Cardiac muscle cell (in vitro differentiated cells and primary cell): ENCODE measurements at places on chromosomes 1 and 21. TPM values are rescaled to one million over a fixed set of nuclear protein-coding genes. Genes with fewer than 3 reads are reported as not detected.

GRCh38 chr1:93692983-93693591, 11.4 kb upstream of the BCAR3 start:
- no peak for DNase-seq
- no peak overlapping the region for H3K4me3 ChIP-seq
- H3K4me1 ChIP-seq: no peaks in the 10 kb centered on the region
- no peaks in the 10 kb centered on the region for H3K36me3 ChIP-seq
- H3K27ac ChIP-seq: no peak overlapping the region

The MAB21L3 gene
- total RNA-seq: 1.3 and 3.1 TPM in 2 replicates

The COX20 gene
- total RNA-seq: 51.2 and 55.8 TPM in 2 replicates

DNA sequence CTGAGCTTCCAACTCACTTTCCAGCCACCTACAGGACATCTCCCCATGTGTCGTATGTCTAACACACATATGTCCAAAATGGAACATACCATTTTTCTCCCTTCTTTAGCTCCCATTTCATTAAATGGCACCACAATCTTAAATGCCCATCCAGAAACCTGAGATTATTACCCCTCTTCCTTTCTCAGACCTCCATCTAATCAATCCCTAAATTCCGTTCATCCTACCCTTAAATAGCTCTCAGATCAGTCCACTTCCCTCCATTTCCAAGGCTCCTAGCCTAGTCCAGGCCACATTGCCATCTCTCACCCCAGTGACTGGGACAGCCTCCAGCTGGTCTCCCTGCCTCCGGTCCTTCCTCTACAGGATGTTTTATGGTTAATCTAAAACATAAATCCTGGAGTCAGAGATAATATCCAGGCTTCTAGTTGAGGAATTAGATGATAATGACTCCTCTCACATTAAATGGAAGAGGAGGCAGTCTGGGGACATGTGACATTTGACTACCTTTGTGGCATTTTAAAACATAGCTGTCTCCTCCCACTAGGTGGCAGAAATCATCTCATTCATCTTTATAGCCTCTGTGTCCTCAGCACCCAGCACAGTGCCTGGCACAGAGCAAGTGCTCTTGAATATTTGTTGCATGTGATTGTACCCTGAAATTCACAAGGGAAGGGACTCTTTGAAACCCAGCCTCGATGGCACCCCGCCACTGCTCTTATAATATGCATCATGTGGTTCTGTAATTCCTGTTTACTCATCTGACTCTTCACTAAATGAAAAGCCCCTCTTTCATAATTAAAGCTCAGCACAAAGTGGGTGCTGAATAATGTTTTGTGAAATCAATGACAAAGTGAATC, 102.3 kb downstream of the TMEM53 start:
- H3K27ac ChIP-seq: no peak overlapping the region
- no peaks in the 10 kb centered on the region for H3K4me1 ChIP-seq
- H3K27me3 ChIP-seq: no peaks in the 10 kb centered on the region
- H3K36me3 ChIP-seq: no peaks in the 10 kb centered on the region
- H3K4me3 ChIP-seq: no peak overlapping the region

The PLXNA2 gene
- total RNA-seq: 35.1 and 55.3 TPM in 2 replicates

- DNase-seq: peak; percentile 45
- peaks cover 10% of the 10 kb centered on the region for H3K4me1 ChIP-seq
- no peaks in the 10 kb centered on the region for H3K36me3 ChIP-seq
- H3K4me3 ChIP-seq: no peak within 1 kb of the TSS
- no peaks in the 10 kb centered on the region for H3K27me3 ChIP-seq
Measured at GRCh38 chr1:1914971-1915692, at the start of gene CALML6. Gene CALML6 (plus strand): TSS chr1:1915260. CDS start chr1:1915281, 21 bp downstream.

DNA sequence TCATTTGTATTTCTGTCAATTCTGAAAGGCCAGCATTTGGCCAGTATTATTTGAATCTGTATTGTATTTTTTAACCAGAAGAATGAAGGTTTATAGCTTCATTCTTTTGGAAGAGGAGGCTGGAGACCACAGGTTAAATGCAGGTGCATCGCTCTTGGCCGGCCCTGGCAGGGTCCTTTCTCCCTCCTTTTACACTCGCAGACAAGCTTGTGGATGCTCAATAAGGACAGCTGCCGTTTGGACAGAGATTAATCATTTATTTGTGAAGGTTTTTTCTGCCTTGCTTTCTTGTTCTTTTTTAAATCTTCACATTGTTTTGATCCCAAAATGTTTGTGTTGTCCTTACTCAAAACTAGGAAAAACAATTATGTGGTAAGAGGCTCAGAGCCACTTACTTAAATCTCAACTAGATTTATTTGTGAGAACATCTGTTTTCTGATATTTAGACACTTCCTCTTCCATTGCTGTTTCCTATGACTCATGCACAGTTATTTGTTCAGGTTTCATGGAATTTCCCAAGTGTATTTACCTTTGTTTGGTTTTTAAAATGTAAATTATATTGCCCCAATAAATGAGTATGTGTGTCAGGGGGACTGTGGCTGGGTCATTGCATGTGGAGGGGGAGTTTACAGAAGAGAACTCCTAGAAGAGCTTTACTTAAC, 46.7 kb upstream of the LAMC2 start:
- H3K4me3 ChIP-seq: no peak overlapping the region
- H3K27ac ChIP-seq: no peak overlapping the region
- DNase-seq: peak; percentile 55
- peaks cover 61% of the 10 kb centered on the region for H3K36me3 ChIP-seq
- H3K4me1 ChIP-seq: peaks cover 6% of the 10 kb centered on the region

DNA sequence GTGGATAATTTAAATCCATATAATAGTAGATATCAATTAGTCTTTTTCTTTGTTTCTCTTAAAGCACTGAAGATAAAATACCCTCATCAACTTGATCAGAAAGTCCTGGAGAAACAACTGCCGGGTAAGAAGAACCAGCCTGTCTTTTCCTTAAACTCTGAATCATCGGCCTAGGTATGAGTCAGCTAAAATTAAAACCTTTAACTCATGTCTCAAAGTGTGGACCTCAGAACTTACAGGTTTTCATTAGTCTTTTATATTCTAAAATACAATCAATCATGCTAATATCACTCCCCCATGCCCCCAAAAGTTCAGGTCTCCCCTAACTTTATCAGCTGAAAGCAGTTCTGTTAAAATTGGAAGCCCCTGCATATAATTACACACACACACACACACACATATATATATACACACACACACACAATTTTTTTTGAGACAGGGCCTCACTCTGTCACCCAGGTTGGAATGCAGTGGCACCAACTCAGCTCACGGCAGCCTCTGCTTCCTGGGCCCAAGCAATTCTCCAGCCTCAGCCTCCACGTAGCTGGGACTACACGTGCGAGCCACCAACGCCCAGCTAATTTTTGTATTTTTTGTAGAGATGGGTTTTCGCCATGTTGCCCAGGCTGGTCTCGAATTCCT, 61.3 kb downstream of the B3GALNT2 start:
- DNase-seq: peak; percentile 70
- H3K4me1 ChIP-seq: no peaks in the 10 kb centered on the region
- no peak overlapping the region for H3K4me3 ChIP-seq
- peaks cover 46% of the 10 kb centered on the region for H3K36me3 ChIP-seq
- no peaks in the 10 kb centered on the region for H3K27me3 ChIP-seq

DNA sequence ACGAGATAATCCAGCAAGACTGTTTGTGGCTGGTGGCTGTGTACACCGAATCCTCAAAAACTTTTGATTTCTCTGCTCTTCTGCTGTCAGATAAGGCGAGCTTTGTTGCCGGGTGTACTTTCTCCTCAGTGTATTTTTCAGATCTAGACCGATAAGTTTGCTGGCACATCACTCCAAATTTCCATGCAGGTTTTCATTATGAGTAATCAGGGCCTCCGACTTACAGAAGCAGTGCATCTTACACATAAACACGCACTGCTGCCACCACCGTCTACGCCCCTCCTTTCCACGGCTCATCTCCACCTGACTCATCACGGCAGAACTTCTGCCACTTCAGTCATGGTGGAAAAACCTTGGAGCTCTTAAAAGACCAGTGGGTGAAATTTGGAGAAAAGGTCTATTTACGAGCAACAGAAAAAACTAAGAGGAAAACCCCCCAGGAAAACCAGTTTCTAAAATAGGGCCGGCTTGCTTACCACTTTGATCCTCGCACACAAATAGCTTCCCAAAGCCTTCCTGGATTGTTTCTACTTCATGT, 7.7 kb downstream of the ZBTB21 start:
- no peak overlapping the region for H3K27ac ChIP-seq
- no peak for DNase-seq
- no peaks in the 10 kb centered on the region for H3K4me1 ChIP-seq

DNA sequence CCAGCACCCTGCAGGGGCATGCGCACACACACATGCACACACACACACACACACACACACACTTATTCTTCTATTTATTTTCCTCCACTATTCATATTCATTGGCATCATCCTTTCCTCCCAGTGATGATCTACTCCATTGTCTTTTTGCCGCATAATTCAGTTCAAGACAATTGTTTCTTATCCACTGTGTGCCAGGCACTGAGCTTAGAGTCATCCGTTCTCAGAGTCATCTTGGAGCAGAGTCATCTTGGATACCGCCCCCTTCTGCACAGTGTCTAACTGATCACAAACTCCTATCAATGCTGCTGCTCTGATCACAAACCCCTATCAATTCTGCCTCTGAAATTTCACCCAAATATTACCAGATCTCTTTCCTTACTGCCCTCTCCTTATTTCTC, 102.8 kb upstream of the PROX1 start:
- no peak overlapping the region for H3K4me3 ChIP-seq
- no peaks in the 10 kb centered on the region for H3K27me3 ChIP-seq
- no peak overlapping the region for H3K27ac ChIP-seq
- no peaks in the 10 kb centered on the region for H3K36me3 ChIP-seq
- H3K4me1 ChIP-seq: peaks cover 3% of the 10 kb centered on the region
- no peak for DNase-seq

- H3K27me3 ChIP-seq: no peaks in the 10 kb centered on the region
- H3K4me3 ChIP-seq: no peak overlapping the region
- no peak overlapping the region for H3K27ac ChIP-seq
- DNase-seq: no peak
- H3K4me1 ChIP-seq: peaks cover 25% of the 10 kb centered on the region
- no peaks in the 10 kb centered on the region for H3K36me3 ChIP-seq
Measured at GRCh38 chr1:173300061-173301044, 93.2 kb upstream of the TNFSF4 start.

- no peak for DNase-seq
- no peaks in the 10 kb centered on the region for H3K27me3 ChIP-seq
- peaks cover 3% of the 10 kb centered on the region for H3K36me3 ChIP-seq
- no peak overlapping the region for H3K4me3 ChIP-seq
Measured at GRCh38 chr1:201949491-201949890, 3.1 kb upstream of the LMOD1 start.

GRCh38 chr1:65581119-65581518, 160.7 kb downstream of the LEPR start:
- no peaks in the 10 kb centered on the region for H3K4me1 ChIP-seq
- no peak overlapping the region for H3K27ac ChIP-seq

GRCh38 chr1:24261977-24262376, 57.2 kb upstream of the GRHL3 start:
- H3K4me1 ChIP-seq: no peaks in the 10 kb centered on the region
- H3K27me3 ChIP-seq: no peaks in the 10 kb centered on the region
- H3K36me3 ChIP-seq: no peaks in the 10 kb centered on the region
- DNase-seq: no peak
- no peak overlapping the region for H3K4me3 ChIP-seq

GRCh38 chr1:203754455-203754864, 10.5 kb upstream of the LAX1 start:
- H3K4me3 ChIP-seq: no peak overlapping the region
- no peak overlapping the region for H3K27ac ChIP-seq
- no peak for DNase-seq
- H3K36me3 ChIP-seq: no peaks in the 10 kb centered on the region
- no peaks in the 10 kb centered on the region for H3K27me3 ChIP-seq

The FCGR1A gene
- total RNA-seq: 0.30 TPM in 1 of 2 replicates, not detected in the other

DNA sequence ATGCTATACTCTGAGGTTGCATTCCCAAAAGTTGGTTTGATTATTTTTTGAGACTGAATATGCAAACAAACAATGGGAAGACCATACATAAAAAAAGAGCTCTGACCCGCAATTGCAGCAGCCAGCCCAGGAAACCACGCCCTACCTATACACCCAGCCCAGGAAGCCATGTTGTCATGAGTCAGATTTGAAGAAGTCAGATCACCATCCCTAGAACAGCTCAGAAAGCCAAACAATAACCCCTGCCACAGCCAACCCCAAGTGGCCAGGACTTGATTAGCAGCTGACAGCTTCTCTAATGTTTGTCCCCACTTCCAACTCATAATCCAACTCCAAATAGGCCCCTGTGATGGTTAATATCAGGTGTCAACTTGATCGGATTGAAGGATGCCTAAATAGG, 621.9 kb downstream of the NPHP4 start:
- DNase-seq: no peak
- H3K27ac ChIP-seq: no peak overlapping the region
- H3K36me3 ChIP-seq: no peaks in the 10 kb centered on the region
- H3K4me3 ChIP-seq: no peak overlapping the region

The TPTE gene
- not detected in 2 replicates for total RNA-seq

DNA sequence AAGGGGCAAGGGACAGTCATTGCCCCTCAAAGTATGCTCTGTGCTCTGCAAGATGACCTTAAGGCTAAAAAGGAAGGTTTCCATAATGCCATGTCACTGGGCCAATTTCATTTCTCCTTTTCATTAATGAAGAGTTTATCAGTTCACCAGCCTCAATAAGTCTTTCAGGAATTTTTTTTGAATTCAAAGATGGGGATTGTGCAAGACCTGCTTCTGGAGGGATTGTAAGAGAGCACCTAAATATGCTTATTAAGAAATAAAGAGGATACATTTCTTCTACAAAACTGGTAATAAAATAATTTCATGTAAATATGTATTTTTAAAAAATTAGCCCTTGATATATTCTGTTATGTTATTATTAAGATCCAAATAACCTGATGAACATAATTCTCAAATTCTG, 86.8 kb upstream of the RGS4 start:
- no peak overlapping the region for H3K4me3 ChIP-seq
- H3K27me3 ChIP-seq: no peaks in the 10 kb centered on the region

GRCh38 chr1:53734650-53735211, 4.2 kb downstream of the GLIS1 start:
- no peak overlapping the region for H3K27ac ChIP-seq
- peaks cover 5% of the 10 kb centered on the region for H3K4me1 ChIP-seq
- H3K4me3 ChIP-seq: no peak overlapping the region
- DNase-seq: peak; percentile 46
- H3K27me3 ChIP-seq: peaks cover 33% of the 10 kb centered on the region

The ADORA3 gene
- not detected in 2 replicates for total RNA-seq

GRCh38 chr1:39490596-39491145, 765 bp upstream of the BMP8A start:
- no peaks in the 10 kb centered on the region for H3K4me1 ChIP-seq
- H3K27ac ChIP-seq: no peak overlapping the region
- peaks cover 57% of the 10 kb centered on the region for H3K27me3 ChIP-seq
- H3K36me3 ChIP-seq: peaks cover 19% of the 10 kb centered on the region
- DNase-seq: no peak

- no peaks in the 10 kb centered on the region for H3K4me1 ChIP-seq
- H3K27me3 ChIP-seq: no peaks in the 10 kb centered on the region
- H3K27ac ChIP-seq: no peak overlapping the region
Measured at GRCh38 chr1:222138095-222138494, 396.2 kb upstream of the DUSP10 start.

The ANXA9 gene
- 0.21 and 1.7 TPM in 2 replicates for total RNA-seq

DNA sequence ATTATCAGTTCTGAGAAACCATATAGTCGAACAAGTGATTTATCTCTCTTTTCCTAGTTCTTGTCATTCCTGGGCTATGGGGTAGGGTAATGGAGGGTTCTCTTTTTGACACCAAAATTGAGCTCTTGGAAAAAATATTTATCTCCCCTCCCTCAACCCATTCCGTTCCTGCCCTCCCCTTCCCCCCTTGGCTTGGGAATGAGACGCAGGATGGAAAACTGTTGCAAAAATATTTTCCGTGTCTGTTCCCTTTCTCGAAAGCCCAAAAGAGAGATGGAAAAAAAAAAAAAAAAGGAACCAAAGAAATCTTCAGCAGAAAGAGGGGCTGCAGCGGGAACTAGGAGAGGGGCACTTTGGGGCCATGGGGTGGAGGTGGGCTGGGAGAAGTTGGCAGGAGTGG, 766 bp downstream of the ATP2B4 start:
- no peaks in the 10 kb centered on the region for H3K36me3 ChIP-seq
- H3K27ac ChIP-seq: no peak overlapping the region

The CYYR1 gene
- total RNA-seq: 2.6 and 3.9 TPM in 2 replicates
